ENCODE measurements at places on chromosomes 1 and 21. TPM values are rescaled to one million over a fixed set of nuclear protein-coding genes. Genes with fewer than 3 reads are reported as not detected.

DNA sequence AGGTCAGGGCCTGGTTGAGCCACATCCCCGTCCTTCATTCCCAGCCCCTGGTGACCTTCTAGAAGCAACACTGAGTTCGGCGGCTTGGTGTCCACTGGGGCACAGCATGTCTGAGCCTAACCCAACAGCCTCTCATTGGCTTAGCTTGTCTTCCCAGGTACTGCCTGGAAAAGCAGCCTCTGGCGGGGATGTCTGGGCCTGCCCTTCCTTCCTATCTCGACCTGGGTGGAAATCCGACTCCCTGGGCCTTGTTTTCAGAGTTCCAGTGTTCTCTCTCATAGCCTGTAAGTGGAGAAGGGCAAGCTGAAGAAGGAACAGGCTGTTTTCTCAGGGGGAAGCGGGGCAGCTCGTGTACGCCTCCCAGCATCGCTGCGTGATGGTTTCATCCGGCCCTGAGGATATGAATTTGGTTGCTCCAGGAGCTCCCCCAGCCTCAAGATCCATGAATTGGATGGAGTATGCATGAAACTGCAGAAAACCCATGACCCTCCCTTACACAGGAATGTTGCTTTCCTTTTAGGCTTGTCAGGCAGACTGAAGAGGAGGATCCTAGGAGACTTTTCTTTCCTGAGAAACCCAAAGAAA lies 116.5 kb upstream of the IRF2BP2 start:
- peak overlapping the region; percentile 99 for H3K27ac ChIP-seq
- H3K36me3 ChIP-seq: no peaks in the 10 kb centered on the region
- no peaks in the 10 kb centered on the region for H3K27me3 ChIP-seq
- peaks cover 73% of the 10 kb centered on the region for H3K4me1 ChIP-seq
- H3K4me3 ChIP-seq: no peak overlapping the region

DNA sequence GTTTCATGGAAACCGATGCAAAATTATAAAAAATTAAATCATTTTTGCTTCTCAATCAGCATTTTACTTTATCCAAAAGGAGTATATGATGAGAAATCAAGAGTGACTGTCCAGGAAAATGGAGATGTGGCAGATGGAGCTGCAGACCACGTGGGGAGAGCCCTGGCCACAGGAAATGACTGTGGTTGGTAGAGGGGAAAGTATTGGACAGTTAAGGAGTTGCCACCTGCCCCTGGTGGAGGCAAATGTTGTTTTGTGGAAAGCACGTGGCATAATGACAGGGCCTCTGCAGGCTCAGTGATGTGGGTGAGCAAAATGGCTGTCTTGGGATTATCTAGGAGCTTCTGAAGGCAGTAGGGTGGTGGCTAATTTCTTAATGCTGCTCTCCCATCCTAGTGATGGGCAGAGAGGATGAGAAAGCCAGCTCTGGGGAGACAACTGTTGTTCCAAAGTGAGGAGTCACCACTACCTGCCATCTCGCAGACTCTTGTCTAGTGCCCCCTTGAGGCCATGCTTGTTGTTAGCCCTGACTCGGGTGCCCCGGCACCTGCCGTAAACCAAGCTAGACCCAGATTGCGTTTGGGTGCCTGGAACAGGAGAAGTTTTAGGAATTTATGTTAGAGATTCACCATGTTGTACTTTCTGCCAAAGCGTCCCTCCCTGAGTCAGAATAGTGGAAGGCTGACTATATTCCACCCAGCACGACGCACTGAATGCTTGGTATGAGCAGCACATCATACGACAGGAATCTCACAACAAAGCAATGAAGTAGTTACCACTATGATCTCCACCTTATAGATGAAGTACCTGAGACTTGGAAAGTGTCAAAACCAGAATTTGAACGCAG lies 144.0 kb downstream of the ROR1 start:
- peaks cover 18% of the 10 kb centered on the region for H3K4me1 ChIP-seq
- H3K27me3 ChIP-seq: no peaks in the 10 kb centered on the region
- no peak overlapping the region for H3K4me3 ChIP-seq
- H3K36me3 ChIP-seq: no peaks in the 10 kb centered on the region

DNA sequence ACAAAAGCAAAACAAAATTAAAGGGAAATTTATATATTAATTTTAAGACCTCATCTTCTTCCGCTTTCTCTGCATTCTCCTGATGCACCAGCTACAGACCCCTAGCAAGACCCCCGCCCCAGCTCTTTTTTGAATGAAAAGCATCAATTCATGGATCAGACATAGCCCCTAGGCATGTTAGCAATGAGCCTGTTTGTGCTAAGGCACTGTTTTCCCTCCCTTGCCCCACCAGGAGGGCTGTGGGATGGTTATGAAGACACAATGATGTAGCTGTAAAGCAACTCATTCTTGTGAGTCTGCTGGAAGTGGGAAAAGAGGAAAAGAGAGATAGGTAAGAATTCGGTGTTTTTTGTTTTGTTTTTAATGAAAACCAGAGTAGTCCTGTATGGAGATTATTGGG lies 88.5 kb upstream of the ZBTB18 start:
- H3K36me3 ChIP-seq: no peaks in the 10 kb centered on the region
- no peaks in the 10 kb centered on the region for H3K27me3 ChIP-seq
- no peaks in the 10 kb centered on the region for H3K4me1 ChIP-seq

The RUNX3 gene
- total RNA-seq: 13.1 TPM

DNA sequence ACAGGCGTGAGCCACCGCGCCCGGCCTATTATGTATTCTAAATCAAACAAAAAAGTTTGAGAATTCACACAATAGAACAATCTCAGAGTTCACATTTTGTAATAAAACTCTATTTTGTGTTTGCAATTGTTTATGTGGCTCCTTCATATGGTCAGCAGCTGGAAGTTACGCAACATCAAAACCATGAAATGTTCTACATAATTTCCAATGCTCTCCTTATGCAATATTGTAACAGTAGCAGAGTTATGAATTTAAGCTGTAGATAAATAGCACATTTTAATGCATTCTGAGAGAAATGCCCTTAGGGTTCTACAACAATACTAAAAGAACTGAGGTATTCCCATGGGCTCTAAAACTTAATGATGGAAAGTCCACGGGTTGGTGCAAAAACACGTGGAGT lies 62.3 kb upstream of the COL11A1 start:
- H3K4me3 ChIP-seq: no peak overlapping the region
- no peak for DNase-seq
- H3K4me1 ChIP-seq: no peaks in the 10 kb centered on the region

GRCh38 chr1:1582585-1583346 lies 8.1 kb upstream of the SSU72 start:
- H3K27me3 ChIP-seq: peaks cover 12% of the 10 kb centered on the region
- H3K36me3 ChIP-seq: no peaks in the 10 kb centered on the region
- no peaks in the 10 kb centered on the region for H3K4me1 ChIP-seq
- H3K27ac ChIP-seq: no peak overlapping the region
- H3K4me3 ChIP-seq: no peak overlapping the region

DNA sequence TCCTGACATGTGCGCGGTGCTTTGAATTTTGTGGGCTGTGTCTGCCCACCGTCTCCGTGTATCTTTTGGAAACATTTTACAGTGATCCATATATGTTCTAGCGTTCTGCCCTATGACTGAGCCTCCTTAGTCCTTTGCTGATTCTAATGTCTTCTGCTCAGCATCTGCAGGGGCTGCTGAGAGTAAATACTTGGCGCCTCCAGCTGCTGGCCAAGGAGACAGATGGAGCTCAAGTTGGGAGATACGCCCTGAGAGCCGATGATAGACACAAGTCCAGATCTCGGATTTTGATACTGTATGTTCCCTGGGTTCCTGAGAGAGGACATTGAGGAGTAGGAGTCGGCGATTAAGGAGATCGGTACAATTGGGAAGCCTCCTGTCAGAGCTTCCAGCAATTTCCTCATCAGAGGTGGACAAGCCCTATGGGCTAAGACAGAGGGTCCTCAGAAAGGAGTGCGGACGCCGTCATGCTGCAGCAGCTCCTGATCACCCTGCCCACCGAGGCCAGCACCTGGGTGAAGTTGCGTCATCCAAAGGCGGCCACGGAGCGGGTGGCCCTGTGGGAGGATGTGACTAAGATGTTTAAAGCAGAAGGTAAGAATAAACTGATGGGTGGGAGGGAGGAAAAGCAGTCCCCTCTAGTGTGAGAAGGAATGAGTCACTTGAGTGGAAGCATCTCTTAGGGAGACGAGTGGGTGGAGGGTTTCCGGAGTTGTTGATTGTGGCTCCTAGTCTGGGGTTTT lies 390 bp downstream of the ZFP69B start:
- no peaks in the 10 kb centered on the region for H3K27me3 ChIP-seq
- H3K4me1 ChIP-seq: peaks cover 9% of the 10 kb centered on the region
- no peak for DNase-seq
- peak overlapping the region; percentile 69 for H3K27ac ChIP-seq
- H3K4me3 ChIP-seq: peak overlapping the region; percentile 66

The SPOCD1 gene
- 31.4 TPM for total RNA-seq

The ITSN1 gene
- 32.0 TPM for total RNA-seq

GRCh38 chr1:200838676-200839445 lies 33.9 kb upstream of the GPR25 start:
- DNase-seq: no peak
- H3K27ac ChIP-seq: no peak overlapping the region
- no peaks in the 10 kb centered on the region for H3K4me1 ChIP-seq
- no peak overlapping the region for H3K4me3 ChIP-seq
- H3K27me3 ChIP-seq: no peaks in the 10 kb centered on the region
- H3K36me3 ChIP-seq: peaks cover 12% of the 10 kb centered on the region

- no peaks in the 10 kb centered on the region for H3K27me3 ChIP-seq
- DNase-seq: no peak
- no peak overlapping the region for H3K27ac ChIP-seq
- H3K4me3 ChIP-seq: no peak overlapping the region
Observed at GRCh38 chr1:60664086-60664625, 418.2 kb upstream of the NFIA start.

The LCE1F gene
- total RNA-seq: not detected

The TM2D1 gene
- 41.0 TPM for total RNA-seq

DNA sequence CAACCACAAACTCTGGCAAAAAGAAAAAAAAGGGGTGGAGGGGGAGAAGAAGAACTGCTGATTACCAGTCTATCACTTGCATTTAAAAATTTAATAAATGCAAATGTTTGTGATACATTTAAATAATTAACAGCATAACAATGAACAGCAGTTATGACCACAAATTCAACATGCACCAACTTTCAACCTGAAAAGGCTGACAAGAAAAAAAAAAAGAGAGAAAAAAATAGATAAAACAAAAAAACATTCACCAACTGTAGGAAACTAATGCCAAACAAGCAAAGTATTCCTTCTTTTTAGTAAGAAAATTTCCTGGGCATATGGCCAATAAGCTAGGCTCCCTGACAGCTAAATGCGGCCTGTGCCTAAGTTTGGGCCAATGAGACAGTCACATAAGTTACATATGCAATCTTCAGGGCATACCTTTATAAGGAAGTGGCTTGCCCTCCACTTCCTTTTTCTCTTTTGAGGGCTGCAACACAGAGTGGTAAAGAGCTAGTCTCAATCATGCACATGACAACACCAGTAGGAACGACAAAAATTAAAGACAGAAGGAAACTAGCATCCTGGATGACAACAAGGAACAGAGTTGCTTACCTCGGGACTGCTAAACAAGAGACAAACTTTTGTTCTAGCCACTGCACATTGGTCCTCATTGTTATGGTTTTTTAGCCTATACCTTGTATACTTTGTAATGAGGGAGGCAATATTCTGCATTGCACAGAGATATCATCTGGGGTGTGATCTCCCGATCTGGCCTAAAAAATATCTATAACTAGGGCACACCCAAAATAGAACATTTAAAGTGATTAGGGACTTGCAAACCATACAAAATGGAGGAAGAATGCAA lies 24.2 kb upstream of the PHTF1 start:
- H3K36me3 ChIP-seq: no peaks in the 10 kb centered on the region
- peak overlapping the region; percentile 71 for H3K27ac ChIP-seq
- H3K4me1 ChIP-seq: peaks cover 49% of the 10 kb centered on the region
- DNase-seq: no peak
- no peaks in the 10 kb centered on the region for H3K27me3 ChIP-seq

Measured in upper lobe of right lung (tissue), 1 donor.